Eye (tissue), 1 donor: ENCODE measurements at places on chromosomes 7 and 10.

GRCh38 chr10:44951576-44952226 is 7.9 kb upstream of the RASSF4 start:
- no peak for DNase-seq

DNA sequence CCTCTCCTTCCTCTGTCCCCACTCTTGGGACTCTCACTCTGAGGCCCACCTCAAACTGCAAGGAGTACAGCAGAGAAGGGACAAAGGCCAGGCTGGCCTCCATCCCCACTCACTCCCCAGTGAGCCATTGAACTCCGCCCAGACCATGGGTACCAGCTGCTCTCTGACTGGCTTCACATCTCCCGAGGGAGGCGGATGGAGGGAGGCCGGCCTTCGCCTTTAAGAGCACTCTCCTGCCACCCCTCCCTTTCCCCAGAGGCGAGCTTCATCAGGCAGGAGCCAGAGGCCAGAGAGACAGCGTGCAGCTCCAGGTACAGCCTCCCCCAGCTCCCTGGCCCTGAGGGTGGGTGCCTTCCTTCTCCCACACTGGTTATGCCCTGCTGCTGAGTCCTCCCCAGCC is 1.8 kb upstream of the LDB3 start:
- peak; percentile 73 for DNase-seq

DNA sequence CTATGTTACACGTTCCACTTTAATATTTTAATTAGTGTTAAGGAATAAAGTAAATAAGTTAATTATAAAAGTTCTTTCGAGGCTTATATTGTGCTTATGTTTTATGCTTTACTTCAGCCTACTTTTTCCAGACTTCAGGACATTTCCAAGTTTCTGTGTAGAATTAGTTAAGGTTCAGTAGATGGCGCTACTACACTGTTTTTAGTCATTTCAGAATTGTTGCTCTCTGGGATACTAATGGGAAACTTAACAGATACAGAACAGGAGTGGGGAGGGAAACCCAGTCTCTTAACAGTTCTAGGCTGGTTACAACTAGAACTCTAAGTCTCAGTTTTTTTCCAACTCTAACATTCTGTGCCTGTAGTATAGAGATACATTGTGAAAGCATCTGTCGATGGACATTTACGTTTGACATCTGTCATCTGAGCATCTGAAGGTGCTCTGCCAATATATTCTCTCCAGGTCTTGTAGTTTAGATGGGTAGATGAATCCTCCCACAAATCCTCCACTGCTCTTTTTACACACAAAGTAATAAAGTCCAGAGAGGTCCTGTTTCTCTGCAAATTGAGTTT is 56.8 kb upstream of the FAM171A1 start:
- peak; percentile 72 for DNase-seq

GRCh38 chr10:5615316-5615715 is 51.1 kb downstream of the ASB13 start:
- DNase-seq = no peak

DNA sequence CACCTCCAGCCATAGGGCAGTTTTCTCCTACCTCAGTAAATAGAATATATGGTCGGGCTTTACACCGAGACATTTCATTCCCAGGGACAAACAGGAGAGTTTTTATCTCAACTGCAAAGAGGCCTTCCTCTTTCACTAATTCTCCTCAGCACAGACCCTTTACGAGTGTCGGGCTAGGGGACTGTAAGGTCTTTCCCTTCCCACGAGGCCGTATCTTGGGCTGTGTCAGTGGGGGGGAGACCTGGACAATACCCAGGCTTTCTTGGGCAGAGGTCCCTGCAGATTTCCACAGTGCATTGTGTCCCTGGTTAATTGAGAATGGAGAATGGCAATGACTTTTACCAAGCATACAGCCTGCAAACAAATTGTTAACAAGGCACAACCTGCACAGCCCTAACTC is 13.2 kb upstream of the ZNF488 start:
- DNase-seq = no peak

DNA sequence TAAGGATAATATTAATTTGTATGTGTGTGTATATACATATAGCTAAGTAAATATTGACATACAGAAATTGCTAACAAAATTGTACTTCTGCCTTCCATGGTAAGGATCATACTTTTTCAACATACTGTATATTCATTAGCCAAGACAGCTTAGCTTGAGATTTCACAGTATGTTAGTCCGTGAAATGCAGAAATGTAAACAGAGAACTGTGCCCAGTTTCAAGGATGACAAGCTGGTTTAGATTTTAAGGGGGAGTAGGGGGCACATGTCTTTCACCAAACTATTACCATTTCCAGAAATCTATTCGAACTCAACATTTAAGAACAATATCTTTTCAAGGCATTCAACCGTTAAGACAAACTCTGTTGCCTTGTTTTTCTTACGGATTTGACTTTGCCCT is 182.2 kb downstream of the SORCS1 start:
- DNase-seq = peak; percentile 64

DNA sequence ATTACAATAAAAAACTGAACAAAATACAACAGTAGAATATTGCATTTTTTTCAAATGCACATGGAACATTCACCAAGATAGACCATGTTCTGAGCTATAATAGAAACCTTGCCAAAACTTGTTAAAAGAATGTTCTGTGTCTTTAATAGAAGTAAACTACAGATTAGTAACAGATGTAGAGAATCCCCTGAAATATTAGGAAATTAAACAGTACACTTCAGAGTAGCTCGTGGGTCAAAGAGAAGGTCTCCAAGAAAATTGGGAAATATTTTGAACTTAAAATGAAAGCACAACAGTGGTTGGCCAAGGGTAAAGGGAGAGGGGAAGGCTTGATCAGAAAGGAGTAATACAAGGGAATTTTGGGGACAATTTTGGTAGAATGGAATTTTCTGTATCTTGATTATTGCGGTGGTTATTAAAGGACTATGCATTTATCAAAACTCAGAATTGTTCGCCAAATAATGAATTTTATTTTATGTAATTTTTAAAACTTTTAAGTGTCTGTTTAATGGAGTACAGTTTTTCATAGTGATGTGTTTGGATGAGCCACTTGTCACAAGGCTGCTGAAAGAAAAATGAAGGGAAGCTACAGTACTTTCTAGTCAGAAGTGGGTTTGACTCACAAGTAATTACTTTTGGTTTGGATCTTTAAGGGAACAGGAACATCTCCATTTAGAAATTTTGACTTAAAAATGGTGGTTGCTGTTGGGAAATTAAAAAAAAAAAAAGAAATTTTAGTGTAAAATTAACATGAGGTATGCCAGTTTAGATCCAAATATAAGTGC is 10.2 kb downstream of the PLEKHA8 start:
- no peak for DNase-seq

GRCh38 chr10:63542835-63543575 is 21.8 kb downstream of the REEP3 start:
- DNase-seq = no peak
